ENCODE measurements at places on chromosomes 4 and X.

GRCh38 chr4:48931459-48931858, 24.9 kb upstream of the OCIAD2 start:
- no peak for DNase-seq

DNA sequence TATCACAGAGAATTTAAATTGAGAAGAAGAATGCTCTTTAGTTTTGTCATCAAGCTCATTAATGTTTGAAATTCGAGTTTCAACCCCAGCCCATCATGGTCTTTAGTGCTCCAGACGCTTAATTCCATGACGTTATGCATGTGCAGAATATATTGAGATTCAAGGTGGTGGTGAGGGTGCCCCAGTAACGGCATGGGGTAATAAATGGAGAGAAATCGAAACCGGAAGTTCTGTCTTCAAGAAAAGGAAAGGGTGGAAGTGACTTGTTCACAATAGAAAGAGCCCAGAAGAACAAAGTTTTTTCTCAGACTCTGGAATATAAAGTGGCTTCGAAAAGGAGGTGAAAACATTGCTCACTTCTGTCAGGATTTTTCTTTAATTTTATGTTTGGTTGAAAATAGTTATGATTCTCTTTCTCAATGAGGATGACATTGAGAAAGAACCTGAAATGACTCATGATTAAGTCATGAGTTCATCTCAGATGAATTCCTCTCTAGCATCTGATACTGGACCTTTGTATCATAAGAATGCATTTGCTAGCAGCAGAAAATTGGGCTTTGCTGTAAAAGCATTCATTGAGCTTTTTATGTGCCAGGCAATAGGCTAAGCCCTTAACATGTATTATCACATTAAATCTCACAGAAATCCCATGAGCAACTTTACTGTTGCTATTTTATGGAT, 779 bp upstream of the DDX60L start:
- peak; percentile 33 for DNase-seq

DNA sequence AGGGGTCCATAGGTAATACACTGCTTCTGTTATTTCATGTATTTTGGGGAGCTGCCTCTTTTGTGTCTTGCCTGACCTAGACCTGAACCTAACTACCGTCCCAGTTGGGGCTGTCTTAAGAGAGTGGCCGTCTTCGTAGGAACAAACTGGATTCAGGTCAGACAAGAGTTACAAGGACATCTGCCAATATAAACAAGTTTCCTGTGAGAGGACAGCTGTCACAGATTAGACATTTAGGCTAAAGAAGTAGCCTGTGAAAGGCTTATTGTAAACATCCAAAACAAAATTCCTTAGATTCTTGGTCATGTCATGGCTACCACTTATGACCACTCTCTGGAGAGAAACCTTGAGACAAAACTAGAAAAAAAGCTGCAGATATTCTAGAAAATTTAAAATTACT, 797.6 kb upstream of the AADAT start:
- DNase-seq: no peak

DNA sequence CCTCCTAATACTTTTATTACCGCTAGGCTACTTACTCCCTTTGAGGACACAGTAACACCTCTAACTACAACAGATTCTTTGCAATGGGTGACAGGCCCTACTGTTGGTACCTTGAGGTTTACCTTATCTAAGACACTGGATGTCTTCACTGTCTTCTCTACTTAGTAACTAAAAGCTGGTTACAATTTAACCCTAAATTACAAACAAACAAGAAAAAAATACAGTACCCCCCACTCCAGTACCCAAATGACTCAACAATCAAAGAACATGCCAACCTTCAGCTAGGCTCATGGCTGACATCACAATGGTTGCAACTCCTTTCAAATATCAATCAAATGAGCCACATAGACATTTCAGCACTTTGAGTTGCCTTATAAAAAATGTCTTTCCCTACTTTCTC, 198.0 kb downstream of the GUCY2F start:
- no peak for DNase-seq

DNA sequence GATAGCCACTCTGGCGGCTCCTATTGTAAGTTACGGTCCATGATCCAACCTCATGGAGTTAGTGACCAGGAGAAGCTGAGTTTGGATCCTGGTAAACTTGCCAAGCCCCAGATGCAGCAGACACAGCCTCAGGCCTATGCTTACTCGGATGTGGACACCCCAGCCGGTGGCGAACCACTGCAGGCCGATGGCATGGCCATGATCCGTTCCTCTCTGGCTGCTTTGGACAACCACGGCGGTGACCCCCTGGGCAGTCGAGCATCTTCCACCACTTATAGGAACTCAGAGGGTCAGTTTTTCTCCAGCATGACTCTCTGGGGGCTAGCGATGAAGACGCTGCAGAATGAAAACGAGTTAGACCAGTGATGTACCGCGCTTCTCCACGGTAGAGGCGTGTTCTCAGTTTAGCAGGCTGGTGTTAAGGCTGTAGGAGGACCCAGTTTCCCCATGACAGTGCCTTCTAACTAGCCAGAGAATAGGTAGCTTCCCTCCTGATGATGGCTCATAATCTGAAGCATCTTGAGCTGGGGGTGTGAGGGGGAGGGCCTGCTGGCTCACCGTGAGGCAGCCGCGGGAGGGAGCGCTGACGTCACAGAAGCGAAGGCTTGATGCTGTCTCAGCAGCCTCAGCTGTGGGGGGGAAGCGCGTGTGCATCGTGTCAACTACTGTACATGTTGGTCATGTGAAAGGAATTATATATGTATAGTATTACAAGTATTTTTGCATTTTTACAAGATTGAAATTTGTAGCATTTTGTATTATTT, 31.1 kb downstream of the ZBTB49 start:
- no peak for DNase-seq

GRCh38 chr4:32775049-32775448, 2054.9 kb downstream of the PCDH7 start:
- DNase-seq: no peak

- no peak for DNase-seq
Measured at GRCh38 chr4:13007802-13008470, 476.2 kb downstream of the RAB28 start.

GRCh38 chr4:183855323-183856190, 49.5 kb upstream of the STOX2 start:
- DNase-seq: no peak

DNA sequence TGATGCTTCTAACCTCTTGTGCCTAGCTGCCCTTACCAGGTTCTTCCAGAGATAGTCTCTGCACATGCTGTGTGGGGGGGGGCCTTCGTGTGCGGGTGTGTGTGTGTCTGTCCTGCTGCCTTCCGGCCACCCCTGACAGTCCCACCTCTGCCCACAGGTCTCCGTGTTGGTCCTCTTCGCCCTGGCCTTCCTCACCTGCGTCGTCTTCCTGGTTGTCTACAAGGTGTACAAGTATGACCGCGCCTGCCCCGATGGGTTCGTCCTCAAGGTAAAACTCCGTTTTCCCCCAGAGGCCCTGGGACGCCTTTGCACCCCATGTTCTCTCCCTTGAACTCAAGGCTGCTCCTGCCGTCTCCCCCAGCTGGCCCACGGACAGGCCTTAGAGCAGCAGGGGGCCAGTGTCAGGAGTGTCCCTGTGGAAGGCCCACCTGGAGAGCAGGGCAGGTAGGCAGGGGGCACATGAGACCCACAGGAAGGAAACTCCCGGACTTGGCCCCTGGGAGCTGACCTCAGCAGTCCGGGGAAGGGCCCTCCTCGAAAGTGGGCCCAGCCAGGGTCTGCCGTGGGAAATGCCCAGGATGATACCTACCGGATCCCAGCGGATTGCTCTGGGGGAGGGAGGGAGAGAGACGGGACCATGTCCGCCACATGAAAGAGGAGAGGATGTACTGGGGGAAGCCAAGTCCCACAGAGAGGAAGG, 22.7 kb downstream of the NSG1 start:
- DNase-seq: no peak
